ENCODE measurements at places on chromosomes 4 and X.

DNA sequence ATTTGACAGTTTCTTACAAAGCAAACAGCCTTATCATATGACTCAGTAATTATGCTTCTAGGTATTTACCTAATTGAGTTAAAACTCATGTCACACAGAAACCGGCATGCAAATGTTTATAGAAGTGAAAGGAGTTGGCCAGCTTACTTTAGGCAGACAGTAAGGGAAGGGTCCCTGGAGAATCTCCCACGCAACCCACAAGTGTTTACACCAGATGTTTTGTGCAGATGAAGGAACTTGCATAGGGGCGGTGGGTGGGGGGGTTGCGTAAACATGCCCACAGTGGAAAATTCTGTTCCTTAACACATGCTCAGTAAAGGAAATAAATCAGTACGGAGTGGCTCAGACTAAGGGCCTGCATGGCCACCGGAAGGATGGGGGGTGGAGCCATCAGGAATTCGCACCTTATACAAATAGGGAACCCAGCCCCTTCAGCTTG is 330.5 kb upstream of the AADAT start:
- no peak for DNase-seq

DNA sequence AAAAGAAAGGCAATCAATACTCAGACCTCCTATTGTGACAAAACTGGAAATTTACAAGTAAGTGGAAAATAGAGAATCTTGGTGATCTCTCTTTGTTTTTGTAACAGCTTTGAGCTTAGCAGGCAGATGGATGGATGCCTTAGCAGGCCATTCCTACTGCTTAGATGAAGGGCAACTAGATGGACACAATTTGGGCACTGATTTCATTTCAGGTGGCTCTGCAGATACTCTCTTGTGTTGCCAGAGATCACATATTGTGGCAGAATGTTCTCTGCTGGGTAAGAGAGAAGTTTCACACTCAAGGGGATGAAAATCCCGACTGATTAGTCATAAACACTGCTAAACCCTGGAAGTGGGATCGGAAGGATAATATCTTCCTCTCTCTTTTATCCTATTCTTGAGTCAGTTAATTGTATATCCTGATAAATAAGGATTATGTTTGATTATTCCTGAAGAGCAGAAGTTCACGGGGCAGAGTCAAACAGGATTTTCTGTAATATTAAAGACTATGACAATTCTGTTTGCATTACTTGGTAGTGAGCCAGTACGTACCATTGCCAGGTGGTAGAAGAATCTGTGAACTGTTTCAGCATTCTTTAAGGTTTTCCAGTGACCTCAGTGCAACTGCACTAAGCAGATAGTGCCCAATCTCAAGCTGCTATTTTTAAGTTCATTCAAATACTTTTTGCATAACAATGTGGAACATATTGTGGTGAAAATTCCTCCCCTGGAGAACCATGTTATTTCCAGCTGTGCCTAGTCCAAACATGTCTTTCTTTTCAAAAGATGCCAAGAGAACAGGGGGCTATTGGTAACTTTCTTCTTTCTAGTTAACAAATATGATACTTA is 974.3 kb downstream of the FSTL5 start:
- DNase-seq, result no peak

GRCh38 chr4:105248613-105249012 is 101.9 kb downstream of the TET2 start:
- DNase-seq, result no peak

DNA sequence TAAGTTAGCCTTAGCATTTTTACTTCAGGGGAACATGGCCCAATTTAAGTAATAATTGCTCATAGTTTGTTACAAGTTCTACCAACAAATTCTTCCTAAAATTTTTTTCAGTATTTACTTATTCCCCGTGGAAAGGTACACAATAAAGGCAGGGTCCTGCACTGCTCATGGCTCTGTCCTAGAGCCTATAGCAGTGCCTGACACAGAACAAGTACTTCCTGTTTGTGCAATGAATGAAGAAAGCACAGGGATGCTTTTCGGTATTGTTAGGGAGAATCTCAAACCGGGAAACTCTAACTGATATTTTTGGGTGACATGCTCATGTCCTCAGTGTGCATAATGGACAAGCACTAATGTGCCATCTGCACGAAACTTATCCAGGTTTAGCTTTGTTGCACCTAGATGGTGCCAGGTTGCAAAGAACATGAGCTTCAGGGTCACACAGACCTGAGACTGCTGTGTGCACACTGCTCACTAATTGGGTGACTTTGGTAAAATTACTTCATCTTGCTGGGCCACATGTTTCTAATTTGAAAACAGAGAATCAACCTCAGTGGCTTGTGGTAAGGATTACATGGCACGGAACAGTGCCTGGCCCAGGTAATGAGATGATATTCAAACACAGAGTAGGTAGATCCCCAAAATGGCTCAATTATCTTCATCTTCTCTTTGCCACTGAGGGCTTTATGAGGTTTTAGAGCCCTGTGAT is 175.8 kb upstream of the NPY2R start:
- no peak for DNase-seq

DNA sequence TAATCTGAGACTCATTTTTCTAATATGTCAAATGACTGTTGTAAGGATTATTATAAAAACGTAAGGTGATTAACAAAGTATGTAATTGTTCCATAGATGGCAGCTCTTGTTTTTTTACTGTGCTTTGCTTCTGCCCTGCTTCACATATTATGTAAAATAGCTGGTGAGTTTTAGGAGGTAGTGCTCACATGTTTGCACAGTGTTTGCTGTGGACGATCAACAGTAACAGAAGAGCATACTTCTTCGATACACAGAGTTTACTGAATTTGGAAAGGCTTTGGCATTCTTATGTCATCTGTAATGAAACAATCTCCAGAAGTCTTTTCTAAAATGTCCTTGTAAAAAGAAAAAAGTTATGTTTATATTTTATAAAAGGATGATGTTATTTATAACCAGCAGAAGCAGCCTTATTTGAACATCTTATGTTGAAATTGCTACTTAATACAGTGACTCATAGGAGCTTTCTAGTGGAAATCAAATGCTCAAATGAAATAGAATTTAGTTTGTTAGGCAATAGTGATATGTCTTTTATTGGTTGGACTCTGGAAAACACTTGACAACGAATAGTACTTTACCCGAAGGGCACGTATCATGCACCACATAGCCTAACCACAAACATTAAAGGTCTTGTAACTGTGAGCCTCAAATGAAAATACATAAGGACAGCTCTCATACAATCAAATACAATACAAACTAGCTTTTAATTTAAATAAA is 1.9 kb upstream of the MTTP start:
- DNase-seq, result no peak

GRCh38 chr4:139958739-139959098 is 195.3 kb downstream of the MAML3 start:
- no peak for DNase-seq

DNA sequence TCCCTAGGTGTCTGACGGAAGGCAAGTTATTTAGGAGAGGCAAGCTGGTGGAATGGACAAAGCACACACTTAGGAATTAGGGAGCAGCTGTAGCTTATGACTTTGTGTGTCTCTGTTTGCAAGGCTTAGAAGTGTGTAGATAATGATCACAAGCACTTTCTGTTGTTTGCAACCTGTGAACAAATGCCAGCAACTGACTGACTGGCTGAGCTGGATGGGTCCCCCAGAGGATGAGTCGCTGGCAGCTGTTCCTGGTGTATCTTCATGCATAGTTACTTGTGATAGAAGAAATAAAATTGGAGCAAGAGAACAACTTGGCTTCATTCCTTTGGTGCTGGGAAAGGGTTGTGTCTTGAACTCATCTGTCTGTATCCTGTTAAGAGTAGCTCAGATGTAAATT is 64.2 kb upstream of the BEND4 start:
- no peak for DNase-seq

DNA sequence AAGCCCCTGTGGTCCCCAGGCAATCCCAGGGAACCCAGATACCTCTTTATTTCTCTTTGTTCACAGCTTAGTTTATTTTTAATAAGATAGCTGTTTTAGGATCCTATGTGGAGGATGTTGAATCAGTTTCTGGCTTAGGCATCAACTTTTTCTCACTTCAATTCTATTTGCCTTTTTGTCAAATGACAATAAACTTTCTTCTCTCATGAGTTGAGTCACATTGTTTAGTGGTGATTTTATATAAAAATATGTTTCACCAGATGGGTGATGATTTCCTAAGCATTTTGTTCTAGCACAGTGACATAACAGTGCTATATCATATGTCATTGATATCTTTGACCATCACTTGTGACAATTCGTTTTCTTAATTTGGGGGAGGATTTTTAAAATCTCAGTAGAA is 198.1 kb upstream of the PUDP start:
- no peak for DNase-seq

DNA sequence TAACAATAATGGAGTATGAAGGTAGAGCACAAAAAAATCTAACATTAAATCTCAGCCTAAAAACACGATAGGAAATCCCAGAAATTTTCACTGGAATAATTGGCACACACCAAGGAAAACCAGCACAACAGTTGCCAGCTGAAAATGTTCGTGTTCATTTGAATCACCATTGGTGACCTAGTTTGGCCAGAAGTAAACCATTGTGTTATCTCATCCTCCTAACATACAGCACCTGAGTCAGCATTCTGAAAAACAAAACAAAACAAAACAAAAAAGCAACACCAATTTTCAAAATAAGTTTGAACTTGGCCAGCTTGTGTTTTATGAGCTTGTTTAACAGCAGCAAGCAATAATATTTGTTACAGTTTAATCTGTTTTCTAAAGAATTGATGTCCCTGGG is 41.1 kb downstream of the UCHL1 start:
- DNase-seq, result no peak

DNA sequence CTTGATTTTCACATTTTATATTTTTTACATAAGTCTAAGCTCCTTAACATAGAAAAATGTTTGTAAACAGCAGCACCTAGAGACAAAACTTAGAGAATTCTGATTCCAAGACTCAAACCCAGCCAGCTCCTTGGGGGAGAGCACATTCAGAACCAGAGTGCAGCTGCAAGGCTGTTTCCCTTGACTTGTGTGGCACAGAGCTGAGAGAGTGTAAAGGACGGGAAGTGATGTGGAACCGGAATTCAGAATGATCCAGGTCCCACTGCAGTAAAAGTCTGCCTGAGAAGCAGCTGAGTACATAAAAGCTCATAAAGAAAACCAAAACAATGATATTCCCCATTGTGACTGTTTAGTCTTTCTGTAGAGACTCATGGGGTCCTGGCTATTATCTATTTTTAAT is 713.8 kb downstream of the RAB28 start:
- no peak for DNase-seq

- DNase-seq, result no peak
Measured at GRCh38 chr4:61385256-61385655, 185.1 kb downstream of the ADGRL3 start.

GRCh38 chr4:102564399-102565059 is 63.4 kb downstream of the NFKB1 start:
- DNase-seq, result no peak

Data from substantia nigra (tissue), 51 donors.